ENCODE measurements at places on chromosomes 5 and 9. TPM values are rescaled to one million over a fixed set of nuclear protein-coding genes. Genes with fewer than 3 reads are reported as not detected.

Gene CTXN3
- polyA plus RNA-seq: not detected

DNA sequence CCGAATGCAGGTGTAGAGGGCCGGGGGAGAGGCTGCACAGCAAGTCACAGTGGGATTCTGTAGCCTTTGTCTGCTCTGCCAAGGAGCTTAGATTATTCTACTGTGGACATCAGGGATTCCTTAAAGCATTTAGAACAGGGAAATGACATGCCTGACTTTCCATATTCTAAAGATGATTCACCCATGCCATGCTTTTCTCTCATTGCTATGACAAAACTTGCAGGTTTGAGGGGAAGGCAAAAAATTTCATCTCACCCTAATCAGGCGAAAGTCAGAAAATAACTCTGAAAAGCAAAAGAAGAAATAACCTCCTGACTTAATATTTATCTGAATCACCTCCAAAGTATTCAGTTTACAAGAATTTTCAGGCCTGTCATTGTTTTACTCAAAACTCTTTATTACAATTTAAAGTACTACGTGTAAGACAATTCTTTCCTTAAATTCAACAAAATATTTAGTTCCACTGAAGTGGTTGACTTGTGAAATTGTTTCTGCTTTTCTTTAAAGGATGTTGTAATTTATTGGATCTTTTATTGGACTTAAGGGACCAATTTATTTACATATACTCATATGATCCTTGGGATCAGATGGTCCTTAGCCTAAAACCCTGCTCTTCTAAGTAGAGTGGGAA lies 30.0 kb upstream of the GAS1 start:
- DNase-seq: no peak

Gene SAXO1
- polyA plus RNA-seq: 0.19 TPM

GRCh38 chr9:77261605-77262004 lies 84.3 kb downstream of the VPS13A start:
- no peak for DNase-seq

DNA sequence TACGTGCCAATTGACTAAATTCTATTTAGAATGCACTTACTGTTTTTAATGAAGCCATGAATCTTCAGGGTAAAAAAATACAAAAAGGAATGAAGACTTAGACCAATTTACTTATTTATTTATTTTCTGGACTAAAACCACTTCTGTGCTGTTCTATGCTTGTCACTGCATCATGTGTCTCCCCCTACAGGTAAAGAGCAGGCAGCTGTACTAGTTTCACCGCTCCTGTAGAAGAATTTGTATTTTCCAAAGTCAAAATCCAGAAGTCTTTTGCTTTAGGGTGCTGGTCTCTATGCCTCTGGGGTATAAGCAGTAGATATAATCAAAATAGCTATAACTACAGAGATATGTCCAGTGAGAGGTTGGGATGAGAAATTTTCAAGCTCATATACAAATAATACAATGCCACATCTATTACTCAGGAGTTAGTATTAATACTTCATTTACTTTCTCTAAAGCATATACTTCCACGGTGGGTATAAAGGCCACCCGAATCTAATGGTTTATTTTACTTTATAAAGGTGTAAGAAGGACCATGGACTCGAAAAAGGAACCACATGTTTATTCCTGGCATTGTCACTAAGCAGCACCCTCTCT lies 591.5 kb downstream of the RAB3C start:
- peak; percentile 42 for DNase-seq

DNA sequence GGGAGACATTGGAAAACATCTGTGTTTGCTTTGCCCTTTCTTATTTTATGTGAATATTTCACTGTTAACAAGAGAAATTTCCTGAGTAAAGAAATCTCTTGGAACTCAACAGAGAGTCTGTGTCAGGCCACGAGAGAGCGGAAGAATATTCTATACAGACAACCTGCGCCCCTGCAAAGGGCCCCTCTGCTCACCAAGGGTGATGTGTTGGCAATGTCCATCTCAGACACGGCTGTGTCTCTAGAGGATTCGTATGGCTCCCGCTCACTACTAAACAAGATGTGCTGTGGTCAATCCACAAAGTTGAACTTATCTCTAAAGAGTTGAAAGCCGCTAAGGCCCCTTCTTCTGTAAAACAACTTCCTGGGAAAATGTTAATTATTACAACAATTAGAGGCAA lies 241.0 kb upstream of the IRX1 start:
- DNase-seq: no peak

Gene FOXE1
- polyA plus RNA-seq: not detected
